Activated T-helper 1 cell treated with anti-CD3 and anti-CD28 coated beads, Interleukin-2, amount 50 U/mL, for 16 hours (primary cell): ENCODE measurements at places on chromosomes 3 and 15.

GRCh38 chr3:128559486-128560225, 66.7 kb upstream of the GATA2 start:
- no peak for DNase-seq

DNA sequence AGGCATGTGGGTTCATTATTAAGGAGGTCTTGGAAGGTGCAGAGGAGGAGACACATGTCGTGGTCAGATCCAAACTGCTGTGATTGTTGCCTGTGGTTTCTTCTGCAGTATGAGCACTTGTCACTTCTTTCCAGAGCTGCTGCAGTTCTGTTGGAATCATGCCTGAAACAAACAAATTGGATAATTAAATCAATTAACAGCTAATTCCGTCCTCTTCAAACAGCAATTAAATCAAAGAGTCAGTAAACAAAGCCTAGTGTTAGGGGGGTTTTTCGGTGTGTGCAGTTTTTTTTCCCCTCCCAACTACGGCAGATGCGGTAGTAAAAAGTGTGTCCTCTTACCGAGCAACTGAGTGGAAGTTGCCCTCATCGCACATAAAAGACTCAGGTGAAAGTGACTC, 542.2 kb downstream of the FOXP1 start:
- DNase-seq: no peak

DNA sequence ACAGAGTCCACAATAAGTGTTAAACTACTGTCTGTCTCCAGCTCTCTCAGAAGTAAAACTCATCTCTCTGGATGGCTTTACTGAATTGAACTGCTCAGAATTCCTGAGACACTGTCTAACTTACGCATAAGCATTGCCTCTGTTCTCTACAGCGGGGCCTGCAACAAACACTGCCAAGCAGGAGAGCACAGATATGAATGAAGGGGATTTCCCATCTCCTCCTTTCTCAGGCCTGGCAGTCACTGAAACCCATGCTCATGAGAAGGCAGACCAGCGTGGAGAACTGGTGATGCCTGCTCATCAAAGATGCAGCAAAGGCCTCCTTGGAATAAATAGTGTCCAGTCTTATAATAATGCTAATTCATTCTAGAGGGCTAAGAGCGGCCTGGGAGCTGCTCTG, 10.3 kb downstream of the RASGRP1 start:
- no peak for DNase-seq

DNA sequence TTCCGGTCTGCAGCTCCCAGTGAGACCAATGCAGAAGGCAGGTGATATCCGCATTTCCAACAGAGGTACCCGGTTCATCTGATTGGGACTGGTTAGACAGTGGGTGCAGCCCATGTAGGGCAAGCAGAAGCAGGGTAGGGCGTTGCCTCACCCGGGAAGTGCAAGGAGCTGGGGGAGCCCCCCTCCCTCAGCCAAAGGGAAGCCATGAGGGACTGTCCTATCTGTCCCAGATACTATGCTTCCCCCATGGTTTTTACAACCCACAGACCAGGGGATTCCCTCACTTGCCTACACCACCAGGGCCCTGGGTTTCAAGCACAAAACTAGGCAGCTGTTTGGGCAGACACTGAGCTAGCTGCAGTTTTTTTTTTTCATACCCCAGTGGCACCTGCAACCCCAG, 71.8 kb downstream of the CPNE4 start:
- DNase-seq: no peak

DNA sequence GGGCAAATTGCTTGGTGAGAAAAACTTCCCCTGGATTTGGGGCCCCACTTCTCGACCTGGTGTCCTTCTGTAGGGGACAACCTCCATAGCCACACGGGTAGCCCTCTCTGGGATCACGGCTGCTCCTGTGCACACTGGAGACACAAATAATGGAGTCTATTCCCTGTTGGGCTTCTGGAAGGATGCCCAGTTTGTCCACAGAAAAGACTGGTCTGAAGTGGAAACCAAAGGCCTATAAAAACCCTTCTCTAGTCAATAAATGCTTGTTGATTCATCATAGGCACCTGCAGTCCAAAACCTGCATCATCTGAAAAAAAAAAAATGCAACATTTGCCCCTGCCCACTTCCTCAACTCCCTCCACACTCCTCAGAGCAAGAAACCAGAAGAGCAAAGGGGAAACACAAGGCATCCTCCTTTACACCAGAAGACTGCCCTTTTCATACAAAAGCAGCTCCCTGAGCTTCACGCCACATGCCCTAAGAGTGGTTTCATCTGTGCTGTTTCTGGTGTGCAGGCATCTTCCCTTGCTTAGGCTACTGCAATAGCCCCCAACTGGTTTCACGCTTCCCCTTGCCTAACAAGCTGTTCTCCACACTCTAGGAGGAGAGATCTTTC, 36.3 kb downstream of the SRGAP3 start:
- no peak for DNase-seq

DNA sequence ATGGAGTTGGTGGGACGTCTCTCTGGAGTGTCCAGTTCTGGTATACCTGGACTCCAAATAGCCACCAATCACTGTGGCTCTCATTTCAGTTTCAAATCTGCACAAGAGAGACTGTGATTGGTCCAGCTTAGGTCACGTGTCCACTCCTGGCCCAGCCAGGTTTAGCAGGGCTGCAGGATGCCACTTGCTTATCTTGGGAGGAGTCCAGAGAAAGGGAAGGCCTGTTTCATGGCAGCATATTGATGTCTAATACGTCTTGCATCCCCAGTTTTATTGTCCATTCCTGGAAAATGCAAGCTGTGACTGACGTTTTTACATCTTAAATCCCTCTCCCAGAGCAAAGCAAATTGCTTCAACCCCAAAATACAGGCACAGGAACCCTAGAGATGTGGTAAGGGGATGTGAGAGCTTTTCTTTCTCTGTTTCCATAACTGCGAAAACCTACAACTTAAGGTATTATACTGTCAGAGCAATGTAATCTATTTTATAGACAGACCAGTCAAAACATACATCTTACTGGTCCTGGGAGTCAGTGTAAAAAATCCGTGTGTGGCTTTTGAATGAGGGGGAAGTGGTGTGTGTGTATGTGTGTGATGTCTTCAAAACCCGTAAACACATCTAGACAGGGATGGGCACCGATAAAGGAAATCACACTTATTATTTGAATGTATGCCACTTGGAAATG, 274.4 kb downstream of the TLE3 start:
- DNase-seq: no peak

- no peak for DNase-seq
Observed at GRCh38 chr3:71266875-71267274, 316.7 kb downstream of the FOXP1 start.

GRCh38 chr3:68751888-68752287, 180.5 kb downstream of the TAFA4 start:
- DNase-seq: no peak

GRCh38 chr15:55993111-55993803, at the start of gene NEDD4:
TSS of gene NEDD4 (minus strand) at chr15:55993612. CDS start at chr15:55993555, 57 bp downstream.
- peak; percentile 65 for DNase-seq

DNA sequence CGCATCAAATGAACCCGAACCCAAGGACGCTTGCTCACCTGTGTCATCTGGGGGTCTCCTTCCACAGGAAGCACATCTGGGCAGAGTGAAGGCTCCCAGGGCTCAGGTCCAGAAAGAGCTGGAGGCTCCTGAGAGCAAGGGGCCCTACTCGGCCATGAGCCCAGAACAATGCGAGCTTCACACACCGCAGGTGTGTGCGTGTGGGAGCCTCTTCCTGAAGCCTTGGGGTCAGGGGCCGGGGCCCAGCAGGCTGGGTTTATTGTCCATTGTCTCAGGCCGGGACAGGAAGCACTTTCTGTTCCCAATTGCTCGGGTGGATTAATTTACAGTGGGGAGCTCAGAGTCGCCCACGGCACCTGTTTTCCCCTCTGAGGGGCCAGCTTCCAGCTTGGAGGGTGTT, 74.8 kb downstream of the RPN1 start:
- no peak for DNase-seq

- DNase-seq: no peak
Observed at GRCh38 chr3:167852216-167852615, 116.7 kb downstream of the SERPINI1 start.

GRCh38 chr15:87977907-87978306, 278.6 kb downstream of the NTRK3 start:
- DNase-seq: no peak

- DNase-seq: no peak
Observed at GRCh38 chr3:153927107-153927506, 194.1 kb upstream of the ARHGEF26 start.

GRCh38 chr3:71565316-71565715, 18.2 kb downstream of the FOXP1 start:
- no peak for DNase-seq

- DNase-seq: no peak
Observed at GRCh38 chr15:69360642-69361041, 53.5 kb upstream of the KIF23 start.

DNA sequence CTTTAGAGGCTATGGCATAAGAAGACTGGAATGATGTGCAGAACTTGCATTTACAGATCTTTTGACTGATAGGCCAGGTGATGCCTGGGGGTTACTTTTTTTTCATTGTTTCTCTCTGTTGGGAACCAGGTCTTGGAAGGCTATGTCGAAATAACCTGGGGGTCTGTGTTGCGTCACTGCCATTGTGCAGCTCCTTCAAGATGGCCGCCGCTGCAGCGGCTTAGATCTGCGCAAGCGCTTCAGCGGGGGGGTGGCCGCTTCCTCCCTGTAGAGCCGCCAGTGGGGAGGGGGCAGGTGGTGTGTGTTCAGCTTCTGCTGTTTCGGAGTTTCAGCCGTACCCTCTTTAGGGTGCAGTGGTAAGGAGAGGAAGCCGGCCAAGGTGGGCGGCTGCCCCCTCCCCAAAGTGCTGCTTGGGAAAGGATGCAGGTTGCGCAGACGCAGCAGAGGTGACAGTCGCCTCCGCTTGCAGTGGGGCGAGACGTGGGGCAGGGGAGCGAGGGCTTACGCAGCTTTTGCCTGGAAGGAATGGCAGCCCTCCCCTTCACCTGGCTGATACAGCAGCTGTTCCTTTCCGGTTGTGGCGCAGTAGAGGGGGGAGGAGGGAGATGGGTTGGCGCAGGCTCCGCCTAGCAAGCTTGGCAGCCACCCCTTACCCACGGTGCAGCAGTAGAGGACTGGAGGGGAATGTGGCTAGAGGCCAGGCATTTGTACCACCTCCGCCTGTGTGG, 1.5 kb downstream of the SNRPN start:
- peak; percentile 21 for DNase-seq

GRCh38 chr15:74382004-74382816, 14.8 kb upstream of the CYP11A1 start:
- peak; percentile 57 for DNase-seq

DNA sequence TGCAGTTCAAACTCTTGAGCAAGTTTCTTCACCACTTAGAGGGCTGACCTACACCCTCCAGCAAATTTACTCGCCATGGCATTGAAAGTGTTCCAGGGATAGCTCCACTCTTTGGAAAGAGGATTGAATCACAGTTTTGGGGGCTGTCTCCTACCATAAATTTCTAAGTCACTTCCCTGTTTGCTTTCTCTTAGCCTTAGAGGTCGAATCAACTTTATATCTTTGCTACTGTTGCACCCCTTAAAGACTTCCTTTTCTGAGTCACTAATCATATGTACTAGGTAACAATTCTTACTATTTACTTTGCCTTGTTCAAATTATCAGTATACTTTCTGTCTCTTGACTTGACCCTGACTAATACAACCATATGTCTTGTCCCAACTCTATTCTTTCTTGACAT, 1151.8 kb upstream of the ALCAM start:
- DNase-seq: no peak

- no peak for DNase-seq
Observed at GRCh38 chr15:84855136-84855535, 29.3 kb upstream of the SLC28A1 start.

DNA sequence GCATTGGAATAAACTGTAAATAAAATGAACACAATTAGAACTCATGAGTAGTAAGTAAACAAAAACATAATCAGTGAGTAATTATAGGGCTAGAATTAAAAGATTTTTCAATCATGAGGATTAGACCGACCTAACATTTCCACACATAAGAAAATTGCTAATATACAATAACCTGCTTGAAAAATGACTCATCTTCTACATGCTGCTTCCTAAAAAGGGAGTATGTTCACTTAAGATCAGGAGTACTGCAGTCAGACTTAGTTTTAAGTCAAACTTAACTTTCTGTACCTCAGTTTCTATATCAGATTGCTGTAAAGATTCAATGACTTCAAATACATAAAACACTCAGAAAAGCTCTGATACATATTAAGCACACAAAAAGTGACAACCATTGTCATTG, 22.6 kb upstream of the NEK10 start:
- no peak for DNase-seq

- DNase-seq: no peak
Observed at GRCh38 chr3:34388830-34389229, 590.4 kb downstream of the PDCD6IP start.
